ENCODE measurements at places on chromosomes 7 and 10.

GRCh38 chr10:20288060-20288459 lies 471.8 kb downstream of the PLXDC2 start:
- no peak for DNase-seq

GRCh38 chr10:70352401-70353097 lies 29.9 kb downstream of the LRRC20 start:
- DNase-seq = no peak

GRCh38 chr7:1100386-1100785 lies 12.5 kb downstream of the GPER1 start:
- no peak for DNase-seq

DNA sequence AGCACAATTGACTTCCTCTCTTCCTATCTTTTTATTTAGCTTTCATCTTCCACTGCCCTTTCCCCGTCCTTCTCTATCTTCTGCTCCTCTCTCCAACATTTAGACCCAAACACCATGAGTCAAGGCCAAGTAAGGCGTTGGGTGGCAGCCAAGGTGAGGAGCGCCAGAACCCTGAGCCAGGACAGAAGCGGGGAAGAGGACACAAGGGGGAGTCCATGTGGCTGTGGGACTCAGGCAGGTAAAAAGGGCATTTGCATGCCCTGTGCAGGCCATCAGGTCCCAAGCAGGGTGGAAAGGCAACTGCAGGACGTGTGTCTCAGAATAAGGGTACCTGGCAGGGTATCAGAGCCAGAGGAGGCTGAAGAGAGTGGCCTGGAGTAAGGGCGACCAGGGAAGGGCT lies 192.4 kb upstream of the PFKP start:
- no peak for DNase-seq

DNA sequence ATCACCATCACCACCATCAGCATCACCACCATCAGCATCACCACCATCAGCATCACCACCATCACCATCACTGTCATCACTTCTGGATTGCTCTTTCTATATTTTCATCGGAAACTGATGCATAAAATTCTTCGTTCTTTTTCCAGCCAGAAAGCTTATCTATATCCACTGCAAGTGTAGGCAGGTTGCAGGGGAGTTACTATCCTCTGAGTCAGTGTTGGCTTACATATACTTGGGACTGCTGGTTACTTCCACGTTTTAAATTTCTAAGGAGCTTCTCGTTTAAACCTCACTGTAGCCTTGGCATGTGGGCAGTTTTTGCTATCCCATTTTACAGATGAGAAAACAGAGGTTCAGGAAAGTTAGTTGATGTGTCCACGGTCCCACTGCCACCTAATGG lies 66.1 kb downstream of the FOXL3 start:
- no peak for DNase-seq

DNA sequence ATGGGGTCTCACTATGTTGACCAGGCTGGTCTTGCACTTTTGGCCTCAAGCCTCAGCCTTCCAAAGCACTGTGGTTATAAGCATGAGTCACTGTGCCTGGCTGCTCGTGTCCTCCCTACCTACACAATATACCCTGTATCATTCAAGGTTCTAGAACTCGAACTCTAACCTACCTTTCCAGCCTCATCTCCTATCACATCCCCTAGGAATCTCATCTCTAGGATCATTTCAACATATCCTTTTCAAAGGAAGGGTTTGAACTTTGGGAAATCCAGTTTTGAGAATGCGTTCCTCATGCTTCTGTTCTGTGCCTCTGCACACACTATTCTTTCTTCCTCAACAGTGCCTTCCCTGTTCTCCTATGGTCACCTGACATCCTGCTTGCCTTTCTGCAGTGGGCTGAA lies 87.8 kb upstream of the RHEB start:
- no peak for DNase-seq

GRCh38 chr10:93954726-93955363 lies 38.9 kb upstream of the PLCE1 start:
- DNase-seq = no peak

DNA sequence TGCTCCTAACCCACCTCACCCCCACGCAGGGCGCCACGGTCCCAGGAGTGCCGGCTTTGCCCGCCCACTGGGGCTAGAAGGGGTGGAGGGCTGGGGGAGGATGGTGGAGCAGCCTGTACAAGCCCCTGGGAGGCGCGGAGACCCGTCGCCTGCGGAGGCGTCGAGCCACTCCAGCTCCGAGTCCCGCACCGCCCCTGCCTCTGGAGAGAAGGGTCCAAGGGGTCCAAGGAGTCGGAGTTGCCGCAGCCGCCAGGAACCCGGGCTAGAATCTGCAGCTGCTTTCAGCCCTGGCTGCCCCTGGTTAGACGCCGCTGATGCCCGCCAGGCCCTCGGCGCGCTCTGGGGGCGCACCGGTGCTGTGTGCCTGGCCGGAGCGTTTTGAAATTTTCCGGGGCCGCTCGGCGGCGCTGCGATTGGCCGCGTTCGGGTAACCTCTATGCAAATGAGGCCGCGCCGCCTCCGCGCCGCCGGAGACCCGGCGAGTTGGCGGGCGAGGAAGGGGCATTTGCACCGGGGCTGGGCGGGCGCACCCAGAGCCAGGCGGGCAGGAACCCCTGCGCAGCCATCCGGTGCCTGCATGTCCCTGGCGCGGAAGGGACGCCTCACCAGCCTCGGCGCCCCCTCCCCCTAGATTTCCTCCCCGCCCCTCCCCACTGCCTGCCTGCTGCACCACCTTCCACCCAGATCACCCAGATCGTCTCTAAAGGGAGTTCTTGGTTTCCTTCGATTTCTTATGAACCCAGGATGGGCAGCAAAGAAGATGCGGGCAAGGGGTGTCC lies at the start of gene HMX2:
HMX2 (plus strand) TSS at position 502 of the 779 bp plus-strand sequence; CDS start at position 745, 243 bp downstream.
- no peak for DNase-seq

- DNase-seq = no peak
These were observed 14.1 kb upstream of the CRCP start for GRCh38 chr7:66100408-66101050.

Measured in colonic mucosa (tissue), 4 donors.